ENCODE measurements at places on chromosomes 2 and 18. TPM values are rescaled to one million over a fixed set of nuclear protein-coding genes. Genes with fewer than 3 reads are reported as not detected.

RNF144A gene
- total RNA-seq: 1.1 TPM

UGT1A4 gene
- not detected for total RNA-seq

TMEM37 gene
- total RNA-seq: not detected

SLC9A4 gene
- 0.22 TPM for total RNA-seq

ITGB1BP1 gene
- 102 TPM for total RNA-seq

DNA sequence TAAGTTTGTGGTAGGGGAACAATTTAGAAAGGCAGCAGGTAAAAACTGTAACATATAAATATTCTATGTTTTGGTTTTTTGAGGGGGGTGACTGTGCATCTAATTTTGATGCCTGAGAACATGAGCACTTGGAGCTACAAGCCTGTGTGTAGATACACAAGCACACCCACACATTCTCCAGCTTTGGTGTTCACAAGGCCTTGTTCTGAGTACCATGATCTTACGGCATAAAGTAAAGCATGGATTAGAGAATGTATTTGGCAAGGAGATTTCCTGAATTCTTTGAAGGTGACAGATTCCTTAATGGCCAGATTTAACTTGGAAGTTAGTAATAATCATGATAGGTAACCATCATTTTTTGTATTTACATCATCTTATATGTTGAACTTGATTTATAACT, 42.7 kb downstream of the MAP3K20 start:
- no peak for DNase-seq

DNA sequence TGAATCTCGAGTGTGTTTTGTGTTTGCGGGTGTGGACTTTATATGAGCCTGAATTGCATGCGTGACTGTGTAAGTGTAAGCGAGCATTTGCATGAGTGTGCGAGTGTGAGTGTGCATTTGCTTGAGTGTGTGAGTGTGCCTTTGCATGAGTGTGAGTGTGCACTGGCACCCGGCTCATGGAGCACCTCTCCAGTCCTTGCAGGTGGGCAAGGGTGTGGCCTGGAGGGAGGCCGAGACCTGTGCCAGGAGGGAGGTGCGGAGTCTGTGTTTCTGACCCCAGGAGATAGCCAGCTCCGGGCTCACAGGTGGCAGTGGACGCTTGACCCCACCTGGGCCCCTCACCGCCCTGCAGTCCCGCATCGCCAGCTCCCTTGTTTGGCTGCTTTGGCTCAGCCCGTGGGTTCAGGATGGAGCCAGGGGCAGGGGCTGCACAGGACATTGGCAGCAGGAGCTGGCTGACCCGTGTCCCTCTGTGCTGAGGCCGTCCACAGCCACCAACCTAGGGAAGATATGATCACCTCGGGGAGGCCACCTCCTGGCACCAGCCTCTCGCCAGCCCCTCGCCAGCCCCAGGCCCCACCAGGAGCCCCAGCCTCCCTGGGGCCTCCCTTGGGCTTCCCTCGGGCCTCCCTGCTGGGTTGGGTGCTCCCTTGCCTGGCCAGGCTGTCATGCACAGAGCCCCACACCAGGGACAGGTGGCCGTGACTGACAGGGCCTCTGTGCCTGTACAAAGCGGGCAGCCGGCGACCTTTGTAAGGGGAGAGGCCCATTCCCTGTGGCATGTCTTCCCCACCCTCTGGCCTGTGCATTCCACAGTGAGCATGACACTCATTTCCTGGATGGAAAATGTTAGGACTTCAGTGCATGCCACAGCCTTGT, 81.6 kb downstream of the PTGR3 start:
- DNase-seq: no peak

- DNase-seq: no peak
Observed at GRCh38 chr2:28375742-28376631, 16.7 kb upstream of the FOSL2 start.

DNA sequence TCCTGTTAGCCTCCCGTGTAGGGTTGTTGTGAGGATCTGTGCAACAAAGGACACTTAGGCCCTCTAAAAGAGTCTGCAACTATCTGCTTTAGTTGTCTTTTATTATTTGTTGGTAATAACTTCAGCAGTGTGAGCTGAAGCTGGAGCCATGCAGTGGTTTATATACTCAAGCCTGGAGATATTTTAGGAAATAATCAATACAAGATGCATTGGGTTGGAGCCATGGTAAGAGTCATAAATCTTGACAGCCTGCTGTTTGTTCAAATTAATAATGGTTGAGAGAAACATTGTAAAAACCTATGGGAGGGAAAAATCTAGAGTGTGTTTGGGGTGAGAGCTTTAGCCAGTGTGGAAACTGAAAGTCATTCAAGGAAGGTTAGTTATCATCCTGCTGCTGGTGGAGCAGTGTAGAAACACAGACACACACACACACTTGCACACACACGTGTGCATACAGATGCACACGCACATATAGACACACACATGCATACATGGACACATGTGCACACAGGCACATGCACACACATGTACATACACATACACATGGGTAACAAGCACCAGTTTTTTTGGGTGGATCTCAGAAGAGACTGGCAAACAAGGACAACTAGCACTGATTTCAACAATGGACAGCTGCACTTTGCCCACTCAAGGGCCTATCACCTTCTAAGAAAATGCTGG, 51.0 kb downstream of the ACOXL start:
- DNase-seq: no peak

DNA sequence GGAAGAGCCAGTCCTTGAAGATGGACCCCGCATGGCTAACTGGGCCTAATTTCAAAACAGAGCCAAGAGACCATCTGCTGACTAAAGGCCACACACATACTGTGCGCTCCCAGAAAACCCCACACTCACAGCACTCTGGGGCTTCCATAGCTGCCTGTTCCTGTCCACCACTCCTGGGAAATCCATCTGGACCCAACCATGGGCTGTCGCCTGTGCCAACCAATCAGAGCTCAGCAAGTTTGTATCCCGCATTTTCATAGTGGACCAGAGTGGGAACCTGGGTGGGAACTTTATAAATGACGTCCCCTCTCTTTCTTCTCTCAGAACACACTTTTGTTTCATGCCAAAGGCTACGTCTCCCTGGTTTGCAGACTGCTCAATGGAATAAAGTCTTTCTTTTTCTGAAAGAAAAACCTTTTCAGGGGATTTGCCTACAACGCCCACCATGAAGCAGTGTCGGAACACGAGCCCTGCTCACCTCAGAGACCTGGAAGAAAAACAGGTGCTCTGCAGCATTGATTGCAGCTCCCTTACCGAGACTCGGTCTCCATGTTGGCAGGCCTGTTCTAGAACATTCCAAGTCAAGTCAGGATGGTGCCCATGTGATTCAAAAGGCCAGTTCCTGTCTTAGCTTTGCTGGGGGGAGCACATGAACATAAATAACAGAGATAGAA, 137.2 kb upstream of the GPC1 start:
- no peak for DNase-seq

All from OCI-LY7 (cell line).